Right lobe of liver (tissue), 6 donors: ENCODE measurements at places on chromosomes 1 and 21. TPM values are rescaled to one million over a fixed set of nuclear protein-coding genes. Genes with fewer than 3 reads are reported as not detected.

ZFYVE9 gene
- total RNA-seq: 12.0 TPM

CD1E gene
- total RNA-seq: not detected

GRCh38 chr1:222583079-222583478 lies 6.7 kb downstream of the TAF1A start:
- no peaks in the 10 kb centered on the region for H3K27me3 ChIP-seq
- H3K36me3 ChIP-seq: no peaks in the 10 kb centered on the region

DNA sequence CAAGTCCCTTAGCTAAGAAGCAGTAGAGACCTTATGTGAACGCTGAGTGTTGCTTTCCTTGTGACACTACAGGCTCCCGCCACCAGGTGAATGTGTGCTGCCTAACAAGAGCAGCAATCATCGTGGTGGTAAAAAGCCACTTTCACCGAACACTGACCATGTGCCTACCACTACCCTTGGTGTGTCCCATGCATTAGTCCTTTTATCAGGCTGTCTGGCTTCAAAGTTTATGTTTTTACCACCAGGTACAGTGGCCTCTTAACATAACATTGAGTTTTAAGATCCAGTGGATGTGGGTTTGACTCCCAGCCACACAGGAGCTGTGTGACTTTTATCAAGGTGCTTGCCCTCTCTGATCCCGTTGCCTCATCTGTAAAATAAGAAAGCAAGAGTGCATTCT lies 1.7 kb downstream of the C1QB start:
- no peaks in the 10 kb centered on the region for H3K27me3 ChIP-seq
- H3K4me3 ChIP-seq: peak overlapping the region; percentile 32
- no peaks in the 10 kb centered on the region for H3K36me3 ChIP-seq

DNA sequence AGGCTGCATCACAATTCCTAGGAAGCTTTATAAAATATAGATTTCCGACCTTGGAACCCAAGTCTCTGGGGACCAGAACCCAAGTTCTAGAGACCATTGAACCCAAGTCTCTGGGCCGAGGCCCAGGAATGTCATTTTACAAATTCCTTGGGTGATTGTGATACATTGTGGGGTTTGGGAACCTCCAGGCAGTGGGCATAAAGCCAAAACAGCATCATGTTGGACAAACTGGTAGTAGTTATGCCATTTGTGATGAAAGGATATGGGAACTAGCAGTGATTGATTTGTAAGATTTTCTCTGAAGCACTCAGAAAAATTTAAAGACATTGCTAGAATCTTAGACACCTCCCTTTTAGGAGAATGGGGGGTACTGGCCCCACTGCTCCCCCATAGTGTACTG lies 160.2 kb downstream of the HIVEP3 start:
- no peak overlapping the region for H3K4me3 ChIP-seq
- no peaks in the 10 kb centered on the region for H3K27me3 ChIP-seq
- H3K27ac ChIP-seq: no peak overlapping the region
- DNase-seq: no peak

DNA sequence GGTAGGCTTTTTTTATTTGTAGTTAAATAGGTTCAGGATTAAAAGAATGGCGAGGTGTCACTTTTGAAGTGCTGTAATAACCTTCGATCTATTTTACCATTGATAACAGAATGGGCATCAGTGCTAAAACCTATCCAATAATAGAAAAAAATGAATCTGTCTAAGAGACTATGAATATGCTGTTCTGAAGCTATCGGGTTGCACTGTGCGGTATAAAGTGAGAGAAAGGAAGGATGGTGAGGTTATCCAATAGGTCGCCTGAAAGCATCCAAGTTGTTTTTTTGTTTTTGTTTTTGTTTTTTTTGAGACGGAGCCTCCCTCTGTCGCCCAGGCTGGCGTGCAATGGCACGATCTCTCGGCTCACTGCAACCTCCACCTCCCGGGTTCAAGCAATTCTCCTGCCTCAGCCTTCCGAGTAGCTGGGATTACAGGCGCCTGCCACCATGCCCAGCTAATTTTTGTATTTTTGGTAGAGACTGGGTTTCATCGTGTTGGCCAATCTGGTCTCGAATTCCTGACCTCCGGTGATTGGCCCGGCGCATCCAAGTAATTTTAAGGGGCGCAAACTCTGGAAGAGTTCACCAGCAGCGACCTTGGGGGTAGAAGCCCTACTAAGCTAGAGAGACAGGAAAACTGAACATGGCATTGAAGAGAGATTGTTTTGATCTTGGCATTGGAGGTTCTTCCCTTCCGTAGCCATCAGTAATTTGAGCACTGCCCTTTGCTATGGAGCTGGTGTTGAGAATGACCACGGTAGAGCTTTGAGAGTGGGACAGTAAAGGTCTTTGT lies 8.7 kb upstream of the MDM4 start:
- peak overlapping the region; percentile 76 for H3K27ac ChIP-seq
- H3K4me3 ChIP-seq: peak overlapping the region; percentile 41
- no peak for DNase-seq

- H3K27ac ChIP-seq: no peak overlapping the region
- no peak for DNase-seq
- peaks cover 13% of the 10 kb centered on the region for H3K4me1 ChIP-seq
- H3K36me3 ChIP-seq: no peaks in the 10 kb centered on the region
- H3K27me3 ChIP-seq: no peaks in the 10 kb centered on the region
These were observed 4.1 kb downstream of the MOV10 start for GRCh38 chr1:112678605-112679004.

DNA sequence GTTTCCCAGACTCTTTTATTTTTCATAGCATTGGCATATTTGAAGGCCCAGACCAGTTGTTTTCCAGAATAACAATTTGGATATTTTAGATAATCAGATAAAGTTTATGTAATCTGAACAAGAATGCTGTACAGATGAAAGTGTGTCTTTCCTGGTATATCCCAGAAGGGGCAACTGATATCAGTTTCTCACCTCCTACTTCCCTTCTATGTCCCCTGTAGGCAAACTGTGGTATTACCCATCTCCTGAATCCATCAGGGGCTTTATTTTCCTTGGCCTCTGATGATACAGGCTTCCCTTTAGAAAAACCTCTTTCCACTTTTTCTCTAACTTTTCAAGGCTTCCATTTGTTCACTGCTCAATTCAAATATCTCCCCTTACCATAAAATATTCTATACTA lies 87.5 kb upstream of the RGS1 start:
- no peaks in the 10 kb centered on the region for H3K27me3 ChIP-seq
- no peak overlapping the region for H3K27ac ChIP-seq
- no peaks in the 10 kb centered on the region for H3K4me1 ChIP-seq
- no peak overlapping the region for H3K4me3 ChIP-seq

DNA sequence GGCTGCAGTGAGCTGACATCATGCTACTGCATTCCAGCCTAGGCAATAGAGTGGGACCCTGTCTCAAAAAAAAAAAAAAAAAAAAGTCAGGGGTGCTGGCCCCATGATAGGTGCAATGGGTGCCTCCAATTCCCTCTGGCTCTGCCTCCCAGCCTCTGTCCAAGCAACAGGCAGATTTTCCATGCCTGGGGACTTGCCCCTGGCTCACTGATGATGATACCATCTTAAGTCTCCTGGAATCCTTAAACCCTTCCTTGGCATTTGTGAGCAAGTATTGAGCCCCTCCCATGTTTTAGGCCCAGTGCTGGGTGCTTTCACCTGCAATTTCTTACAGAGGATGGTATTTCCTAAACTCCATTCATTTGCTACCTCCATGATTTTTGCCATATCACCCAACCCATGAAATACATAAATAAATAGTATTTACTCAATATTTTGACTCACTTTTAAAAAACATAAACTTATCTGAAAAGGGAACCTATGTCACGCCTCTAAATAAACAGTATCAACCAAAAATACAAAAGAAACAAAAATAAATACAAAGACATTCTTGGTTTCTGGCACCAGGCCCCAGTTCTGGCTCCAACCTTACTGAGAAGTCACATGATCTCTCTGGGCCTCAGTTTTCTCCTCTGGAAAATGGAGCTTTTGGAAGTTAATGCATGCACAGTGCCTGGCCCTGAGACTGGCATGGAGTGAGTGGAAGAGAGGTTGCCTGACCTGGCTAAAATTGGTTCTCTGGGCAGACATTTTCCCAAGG lies 1.5 kb upstream of the ALPL start:
- no peak for DNase-seq
- peaks cover 7% of the 10 kb centered on the region for H3K27me3 ChIP-seq
- no peaks in the 10 kb centered on the region for H3K36me3 ChIP-seq
- H3K4me1 ChIP-seq: no peaks in the 10 kb centered on the region
- H3K4me3 ChIP-seq: no peak overlapping the region

DNA sequence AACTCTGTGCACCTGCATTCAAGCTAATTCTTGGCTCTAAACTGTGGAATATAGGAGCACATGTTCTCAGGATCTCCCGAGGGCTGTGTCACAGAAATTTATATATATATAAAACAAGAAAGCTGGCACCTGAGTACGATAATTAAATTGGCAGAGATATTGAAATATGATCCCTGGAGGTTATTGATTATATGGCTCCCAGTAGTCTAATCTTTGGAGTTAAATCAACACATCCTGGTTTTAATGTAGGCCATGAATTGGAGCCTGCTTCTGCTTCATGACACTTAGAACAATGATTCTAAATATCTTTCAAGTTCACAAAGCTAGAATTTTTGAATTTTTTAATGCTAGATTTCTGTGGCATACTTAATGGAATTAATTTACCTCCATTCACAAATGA lies 84.3 kb downstream of the CTH start:
- H3K27me3 ChIP-seq: no peaks in the 10 kb centered on the region
- no peak overlapping the region for H3K27ac ChIP-seq
- H3K4me3 ChIP-seq: no peak overlapping the region
- H3K36me3 ChIP-seq: no peaks in the 10 kb centered on the region
- DNase-seq: no peak
- H3K4me1 ChIP-seq: no peaks in the 10 kb centered on the region
